Stimulated activated CD8-positive, alpha-beta memory T cell treated with anti-CD3 and anti-CD28 coated beads, Interleukin-15, amount 100 ng/mL, for 24 hours (primary cell): ENCODE measurements at places on chromosomes 16 and 17.

GRCh38 chr17:16908273-16908672 lies 63.6 kb downstream of the TNFRSF13B start:
- no peak for DNase-seq

GRCh38 chr16:717450-718245 lies 2.7 kb downstream of the METRN start:
- DNase-seq, result no peak

DNA sequence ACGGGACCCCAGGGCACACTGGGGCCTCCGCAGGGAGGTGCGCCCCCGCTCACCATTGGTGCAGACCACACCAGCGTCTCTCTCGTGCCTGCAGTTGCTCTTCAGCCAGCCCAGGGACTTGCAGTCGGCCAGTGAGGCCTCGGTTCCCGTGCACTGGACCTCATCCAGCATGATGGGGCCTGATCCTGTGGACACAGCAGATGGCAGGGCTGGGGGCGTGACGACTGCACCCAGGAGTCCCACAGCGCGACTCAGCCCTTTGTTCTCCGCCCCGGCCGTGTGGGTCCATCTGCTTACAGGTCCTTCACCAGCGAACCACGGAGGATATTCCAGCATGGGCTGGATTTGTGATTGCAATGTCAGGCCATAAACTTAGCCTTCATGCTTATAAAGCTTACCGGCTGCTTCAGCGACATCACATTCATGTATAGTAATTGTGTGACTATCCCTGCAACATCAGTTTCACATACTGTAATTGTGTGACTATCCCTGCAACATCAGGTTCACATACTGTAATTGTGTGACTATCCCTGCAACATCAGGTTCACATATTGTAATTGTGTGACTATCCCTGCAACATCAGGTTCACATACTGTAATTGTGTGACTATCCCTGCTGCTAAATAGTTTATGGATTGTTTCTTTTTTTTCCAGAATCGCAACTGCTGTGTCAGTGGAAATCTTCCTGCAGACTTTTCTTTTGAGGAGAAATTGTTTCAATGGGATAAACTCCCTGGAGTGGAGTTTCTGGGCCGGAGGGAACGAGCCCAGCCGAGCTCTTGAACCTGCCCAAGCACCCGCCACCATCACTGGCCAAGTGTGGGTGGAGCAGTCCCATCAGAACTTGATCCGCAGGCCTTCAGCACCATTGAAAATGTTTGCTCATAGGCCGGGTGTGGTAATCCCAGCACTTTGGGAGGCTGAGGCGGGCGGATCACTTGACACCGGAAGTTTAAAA lies 4.8 kb downstream of the LGALS3BP start:
- DNase-seq, result no peak

GRCh38 chr16:46632778-46633733 lies 11.9 kb upstream of the SHCBP1 start:
- no peak for DNase-seq

GRCh38 chr17:7833011-7833794 lies 814 bp upstream of the KDM6B start:
- DNase-seq, result no peak

- DNase-seq, result no peak
Measured at GRCh38 chr17:72520665-72521303, 400.0 kb downstream of the SOX9 start.

DNA sequence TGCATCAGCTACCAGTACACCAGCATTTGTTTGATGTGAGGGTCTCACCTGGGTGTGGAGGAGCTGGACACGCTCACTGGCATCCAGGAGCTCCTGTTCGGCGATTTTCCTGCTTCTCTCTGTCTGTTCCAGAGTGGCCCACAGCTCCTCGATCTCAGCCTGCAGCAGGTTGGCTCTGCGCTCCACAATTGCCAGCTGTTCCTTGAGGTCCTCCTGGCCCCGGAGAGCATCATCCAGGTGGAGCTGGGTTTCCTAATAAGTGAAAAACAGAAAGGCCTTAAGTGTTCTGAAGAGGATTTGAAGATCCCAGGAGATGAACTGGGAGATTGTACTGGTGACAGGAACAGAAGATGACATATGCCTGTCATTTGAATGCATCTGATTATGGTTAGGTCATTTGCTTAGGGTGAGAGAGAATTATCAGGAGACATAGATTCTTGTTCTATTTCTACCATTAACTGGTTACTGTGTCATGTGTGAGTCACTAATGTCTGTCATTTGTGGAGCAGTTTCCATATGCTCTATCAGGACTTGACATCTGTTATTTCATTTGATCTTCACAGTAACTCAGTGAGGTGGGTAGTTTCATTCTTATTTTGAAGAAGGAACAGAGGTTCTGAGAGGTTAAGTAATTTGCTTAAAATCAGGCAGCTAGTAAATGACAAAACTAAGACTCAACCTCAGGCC lies 21.5 kb upstream of the MYH13 start:
- DNase-seq, result no peak

GRCh38 chr17:44348234-44348987 lies 3.3 kb downstream of the GRN start:
- no peak for DNase-seq

DNA sequence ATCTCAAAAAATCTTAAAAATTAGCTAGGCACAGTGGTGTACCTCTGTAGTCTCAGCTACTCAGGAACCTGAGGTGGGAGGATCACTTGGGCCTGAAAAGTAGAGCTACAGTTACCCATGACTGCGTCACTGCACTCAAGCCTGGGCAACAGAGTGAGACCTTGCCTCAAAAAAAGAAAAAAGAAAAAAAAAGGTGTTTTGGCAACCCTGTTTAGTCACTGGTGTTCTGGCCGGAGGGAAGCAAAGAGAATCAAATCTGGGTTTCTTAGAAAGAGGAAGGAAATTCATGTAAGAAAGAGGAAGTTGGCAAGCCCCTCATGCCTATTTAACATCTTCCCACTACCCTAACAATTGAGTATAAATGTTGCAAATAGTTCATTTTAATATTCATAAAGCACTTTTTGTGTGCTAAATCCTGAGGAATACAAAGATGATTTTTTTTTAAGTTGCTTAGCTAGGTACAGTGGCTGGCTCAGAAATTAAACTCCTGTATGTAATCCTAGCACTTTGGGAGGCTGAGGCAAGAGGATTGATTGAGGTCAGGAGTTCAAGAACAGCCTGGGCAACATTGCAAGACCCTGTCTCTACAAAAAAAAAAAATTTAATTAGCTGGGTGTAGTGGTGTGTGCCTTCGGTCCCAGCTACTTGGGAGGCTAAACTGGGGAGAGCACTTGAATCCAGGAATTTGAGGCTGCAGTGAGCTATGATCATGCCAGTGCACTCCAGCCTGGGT lies 6.5 kb upstream of the USP32 start:
- no peak for DNase-seq

GRCh38 chr17:8007836-8008235 lies 5.4 kb downstream of the GUCY2D start:
- DNase-seq, result no peak

DNA sequence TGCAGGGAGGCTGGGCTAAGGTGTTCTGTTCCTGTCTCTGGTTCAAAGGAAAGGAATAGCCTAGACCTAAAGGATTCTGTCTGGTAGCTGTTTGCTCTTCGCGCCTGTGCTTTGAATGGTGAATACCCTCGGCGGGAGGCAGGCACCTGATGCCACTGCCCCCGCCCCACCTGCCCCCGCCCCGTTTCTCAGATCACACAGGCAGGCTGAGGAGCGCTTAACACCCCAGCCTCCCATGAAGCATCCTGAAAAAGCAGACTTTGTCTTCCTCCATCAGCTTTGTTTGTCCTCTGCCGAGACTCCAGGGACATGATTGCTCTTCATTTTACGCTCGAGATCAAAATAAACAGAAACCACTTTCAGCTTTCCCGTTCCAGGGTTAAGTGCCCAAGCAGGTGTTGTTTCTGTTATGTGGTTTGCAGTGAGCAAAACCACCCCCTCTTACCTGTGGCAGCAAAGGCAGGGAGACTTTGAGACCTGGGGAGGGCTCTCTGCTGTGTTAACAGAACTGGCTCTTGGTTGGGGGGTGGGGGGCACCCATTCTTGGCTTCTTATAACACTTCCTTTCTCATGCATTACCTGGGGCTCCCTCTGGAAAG lies 452.1 kb downstream of the WWOX start:
- DNase-seq, result no peak

- no peak for DNase-seq
Measured at GRCh38 chr17:42233156-42233555, 38.9 kb upstream of the GHDC start.

GRCh38 chr17:27601069-27601974 lies 29.7 kb upstream of the LGALS9 start:
- peak; percentile 83 for DNase-seq

DNA sequence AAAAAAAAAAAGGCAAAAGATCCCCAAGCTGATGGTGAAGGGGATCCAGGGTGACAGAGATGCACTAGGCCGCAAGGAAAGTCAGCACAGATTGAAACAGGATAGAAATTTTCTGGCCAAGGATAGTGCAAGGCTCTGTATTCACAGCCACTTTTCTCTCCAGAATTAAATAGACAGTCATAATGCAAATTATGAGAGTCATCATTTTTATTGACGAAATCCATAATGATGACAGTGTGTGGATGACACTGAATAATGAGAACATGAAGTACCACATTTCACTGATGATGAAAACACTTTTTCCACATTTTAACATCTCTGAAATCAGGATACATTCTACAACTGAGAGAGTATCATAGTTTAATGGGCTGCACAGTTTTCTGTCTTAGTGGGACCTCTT lies 72.5 kb downstream of the CDYL2 start:
- no peak for DNase-seq

- DNase-seq, result no peak
Measured at GRCh38 chr17:66580956-66581391, 253.9 kb upstream of the CACNG5 start.

DNA sequence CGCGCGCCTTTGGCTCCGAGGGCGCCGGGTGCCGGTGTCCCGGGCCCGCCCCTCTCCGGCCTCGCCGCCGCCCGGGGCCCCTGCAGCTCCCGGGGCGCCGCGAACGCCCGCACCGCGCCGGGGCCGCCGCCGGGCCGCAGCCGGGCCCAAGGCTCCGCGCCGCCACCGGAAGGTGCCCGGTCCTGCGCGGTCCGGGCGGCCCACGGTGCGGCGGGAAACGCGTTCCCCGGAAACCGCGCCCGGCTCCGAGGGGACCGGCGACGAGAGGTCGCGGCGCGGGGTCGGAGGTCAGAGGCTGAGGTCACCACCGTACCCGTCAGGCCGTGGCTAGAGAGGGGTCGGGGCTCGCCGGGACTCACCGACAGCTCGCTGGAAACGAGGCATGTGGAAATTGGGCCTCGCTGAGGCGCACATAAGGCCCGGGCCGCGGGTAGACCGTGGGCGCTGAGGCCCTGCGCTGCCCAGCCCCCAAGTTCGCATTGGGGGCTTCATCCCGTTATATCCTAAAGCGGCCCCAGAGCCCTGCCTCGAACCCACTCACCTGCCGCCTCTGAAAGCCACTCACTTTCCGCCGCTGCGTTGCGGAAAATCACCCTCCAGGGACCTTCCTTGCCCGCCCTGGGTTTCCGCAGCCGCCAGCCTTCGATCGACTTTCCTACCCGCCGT lies at the start of gene DUS1L:
Gene DUS1L (minus strand): TSS at position 167 of the 666 bp plus-strand sequence. CDS start 745 bp downstream, outside the sequence.
- DNase-seq, result peak; percentile 68
